ENCODE measurements at places on chromosomes 5 and 9. TPM values are rescaled to one million over a fixed set of nuclear protein-coding genes. Genes with fewer than 3 reads are reported as not detected.

DPM2 gene
- total RNA-seq: 80.4 TPM

SLU7 gene
- 63.5 TPM for total RNA-seq

CTNND2 gene
- total RNA-seq: not detected

TMC1 gene
- not detected for total RNA-seq

DNA sequence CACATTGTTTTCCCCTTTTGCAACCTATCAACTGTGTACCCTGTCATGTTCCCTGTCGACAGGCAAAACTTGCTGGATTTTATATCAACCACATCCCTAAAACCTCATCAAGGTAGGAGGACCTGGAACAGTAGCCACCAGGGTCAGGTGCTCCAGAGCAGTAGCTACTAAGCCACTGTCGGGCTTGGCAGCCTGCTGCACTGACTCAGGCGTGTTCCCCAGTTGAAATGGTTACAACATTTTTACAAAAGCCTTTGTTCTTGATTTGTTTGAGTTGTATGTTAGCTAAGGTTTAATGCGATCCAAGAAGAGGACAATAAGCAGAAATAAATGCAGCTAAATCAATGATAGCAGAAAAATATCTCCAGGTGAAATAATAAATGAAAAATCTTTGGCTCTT lies 407.4 kb upstream of the TLE4 start:
- H3K27ac ChIP-seq: no peak overlapping the region
- peaks cover 4% of the 10 kb centered on the region for H3K27me3 ChIP-seq
- no peaks in the 10 kb centered on the region for H3K4me1 ChIP-seq
- no peak overlapping the region for H3K4me3 ChIP-seq
- no peak for DNase-seq

- no peaks in the 10 kb centered on the region for H3K27me3 ChIP-seq
- H3K4me3 ChIP-seq: no peak overlapping the region
- H3K36me3 ChIP-seq: peaks cover 79% of the 10 kb centered on the region
- H3K4me1 ChIP-seq: peaks cover 67% of the 10 kb centered on the region
- no peak for DNase-seq
- H3K27ac ChIP-seq: peak overlapping the region; percentile 37
These were observed 10.8 kb downstream of the TRMO start for GRCh38 chr9:97911528-97911927.

GRCh38 chr5:132020568-132021339 lies 9.3 kb upstream of the ACSL6 start:
- H3K4me3 ChIP-seq: peak overlapping the region; percentile 56
- H3K27me3 ChIP-seq: peaks cover 43% of the 10 kb centered on the region
- peaks cover 3% of the 10 kb centered on the region for H3K36me3 ChIP-seq
- H3K4me1 ChIP-seq: peaks cover 64% of the 10 kb centered on the region

DNA sequence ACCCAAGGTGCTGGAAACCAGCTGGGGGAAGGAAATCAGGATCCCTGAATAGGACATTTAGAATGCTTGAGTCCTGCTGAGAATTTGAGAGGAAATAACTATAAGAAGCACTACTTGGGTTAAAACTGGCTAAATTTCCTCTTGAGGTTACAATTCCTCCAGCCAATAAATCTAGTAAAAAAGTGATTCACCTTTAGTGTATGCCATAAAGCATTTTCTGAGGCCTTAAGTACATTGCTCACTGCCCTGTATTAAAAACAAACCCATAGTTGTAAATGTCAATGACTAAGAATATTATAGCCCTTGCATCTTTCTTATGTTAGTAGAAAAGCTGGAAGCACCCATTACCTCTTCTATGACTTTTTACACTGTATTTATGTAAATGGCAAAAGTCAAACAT lies 634.7 kb upstream of the ARRDC3 start:
- H3K27ac ChIP-seq: no peak overlapping the region
- H3K4me3 ChIP-seq: no peak overlapping the region
- H3K27me3 ChIP-seq: no peaks in the 10 kb centered on the region
- H3K4me1 ChIP-seq: no peaks in the 10 kb centered on the region

DNA sequence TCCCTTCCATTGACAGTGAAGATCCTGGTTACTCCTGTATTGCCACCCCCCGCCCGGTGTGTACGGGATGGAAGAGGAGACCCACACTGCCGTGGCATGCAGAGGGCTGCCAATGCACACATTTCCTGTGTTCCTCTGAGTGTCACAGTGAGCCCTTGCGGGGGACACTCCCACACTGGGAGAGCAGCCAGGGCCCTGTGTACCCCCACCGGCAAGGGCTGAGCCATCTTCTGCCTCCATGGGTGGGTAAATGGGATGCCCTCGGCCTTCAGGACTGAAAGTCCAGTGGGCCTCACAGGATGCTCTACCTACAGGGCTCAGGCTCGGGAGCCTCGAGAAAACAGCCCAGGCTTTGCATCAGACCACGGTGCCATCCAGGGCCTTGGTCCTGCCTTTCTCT lies 18.1 kb downstream of the IRX1 start:
- no peak overlapping the region for H3K27ac ChIP-seq
- H3K4me3 ChIP-seq: no peak overlapping the region
- H3K36me3 ChIP-seq: no peaks in the 10 kb centered on the region
- DNase-seq: no peak

DNA sequence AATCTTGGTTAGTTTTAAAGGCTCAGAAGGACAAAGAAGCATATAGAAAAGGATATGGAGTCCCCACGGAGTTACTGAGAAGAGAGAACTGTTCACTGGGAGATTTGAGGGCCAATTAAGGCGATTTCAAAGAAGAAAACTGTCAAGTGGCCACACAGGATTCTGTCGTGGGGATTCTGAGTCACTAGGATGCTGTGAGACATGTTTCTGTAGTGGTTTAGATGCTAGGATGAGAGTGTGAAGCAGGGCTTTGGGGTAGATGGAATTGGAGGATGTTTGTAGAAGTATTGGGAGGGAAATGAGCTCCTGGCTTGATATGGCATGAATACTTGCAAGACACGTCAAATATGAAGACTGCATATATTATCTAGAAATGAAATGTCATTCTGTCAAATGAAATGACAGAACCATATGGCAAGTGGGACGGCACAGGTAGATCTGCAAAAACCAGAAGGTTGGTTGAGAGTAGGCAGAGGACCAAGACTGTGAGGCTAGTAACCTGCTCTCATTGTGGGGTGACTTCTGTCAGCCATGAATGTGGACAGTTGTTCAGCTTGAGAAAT lies 136.3 kb upstream of the SPRY4 start:
- no peak for DNase-seq
- H3K27me3 ChIP-seq: peaks cover 2% of the 10 kb centered on the region
- H3K4me1 ChIP-seq: no peaks in the 10 kb centered on the region
- H3K27ac ChIP-seq: no peak overlapping the region
- H3K4me3 ChIP-seq: no peak overlapping the region
- no peaks in the 10 kb centered on the region for H3K36me3 ChIP-seq

DNA sequence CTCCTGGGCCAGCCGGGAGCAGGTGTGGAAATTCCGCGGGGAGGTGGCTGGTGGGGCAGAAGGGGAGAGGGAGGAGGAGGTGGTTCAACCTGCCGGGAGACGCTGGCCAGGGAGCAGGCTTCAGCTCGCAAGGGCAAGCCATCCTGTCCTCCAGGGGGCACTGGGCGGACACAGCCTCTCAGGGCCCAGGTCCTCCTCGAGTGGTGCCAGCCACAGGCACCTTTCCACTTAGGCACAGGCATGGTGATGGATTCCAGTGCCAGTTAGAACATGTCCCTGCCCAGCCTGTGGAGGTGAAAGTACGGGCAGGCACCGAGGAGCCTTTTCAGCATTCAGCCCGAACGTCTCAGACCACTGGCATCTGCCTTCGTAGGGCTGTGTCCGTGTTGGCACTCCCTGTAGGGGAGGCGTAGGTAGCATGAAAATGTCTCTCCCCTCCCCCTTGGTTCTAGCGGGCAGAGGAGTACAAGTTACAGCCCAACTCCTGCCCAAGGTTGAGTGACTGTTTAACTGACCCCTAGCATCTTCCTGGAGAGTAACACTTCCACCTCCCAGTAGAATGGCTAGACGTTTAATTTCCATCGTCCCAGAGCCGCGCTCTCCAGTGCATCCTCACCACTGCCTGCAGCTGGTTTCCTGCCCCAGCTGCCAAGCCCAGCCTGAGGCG lies 48.9 kb downstream of the DAB2IP start:
- peaks cover 63% of the 10 kb centered on the region for H3K27me3 ChIP-seq
- no peak overlapping the region for H3K27ac ChIP-seq
- H3K36me3 ChIP-seq: no peaks in the 10 kb centered on the region
- peaks cover 11% of the 10 kb centered on the region for H3K4me1 ChIP-seq

GRCh38 chr9:93674580-93675335 lies 98.4 kb downstream of the PHF2 start:
- DNase-seq: no peak
- no peak overlapping the region for H3K4me3 ChIP-seq
- H3K27ac ChIP-seq: no peak overlapping the region
- H3K27me3 ChIP-seq: no peaks in the 10 kb centered on the region

DNA sequence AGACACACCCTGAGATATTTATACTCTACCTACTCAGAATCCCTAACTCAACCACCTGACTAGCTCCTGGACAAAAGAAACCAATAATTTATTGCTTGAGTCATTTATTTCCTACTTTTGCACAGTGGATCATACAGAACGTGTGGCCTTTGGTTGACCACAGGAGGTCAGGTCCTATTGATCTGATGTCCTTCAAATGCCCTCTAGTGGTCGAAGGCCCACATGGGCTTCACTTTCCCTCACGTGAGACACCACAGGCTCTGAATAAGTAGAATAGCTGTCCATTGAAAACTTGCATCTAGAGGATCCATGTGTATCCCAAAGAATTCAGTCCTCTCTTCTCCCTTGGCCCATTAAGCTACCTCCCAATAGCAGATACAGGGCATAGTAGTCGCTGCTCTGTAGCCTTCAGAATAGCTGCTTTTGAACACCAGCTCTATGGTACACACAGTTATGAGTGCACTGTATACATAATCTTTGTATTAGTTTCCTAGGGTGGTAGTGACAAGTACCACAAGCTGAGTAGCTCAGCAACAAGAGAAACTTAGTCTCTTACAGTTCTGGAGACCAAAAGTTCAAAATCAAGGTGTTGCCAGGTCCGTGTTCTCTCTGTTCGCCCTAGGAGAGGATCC lies 177.6 kb upstream of the SMARCA2 start:
- no peaks in the 10 kb centered on the region for H3K27me3 ChIP-seq
- H3K27ac ChIP-seq: no peak overlapping the region
- H3K36me3 ChIP-seq: no peaks in the 10 kb centered on the region
- H3K4me3 ChIP-seq: no peak overlapping the region
- DNase-seq: no peak

DNA sequence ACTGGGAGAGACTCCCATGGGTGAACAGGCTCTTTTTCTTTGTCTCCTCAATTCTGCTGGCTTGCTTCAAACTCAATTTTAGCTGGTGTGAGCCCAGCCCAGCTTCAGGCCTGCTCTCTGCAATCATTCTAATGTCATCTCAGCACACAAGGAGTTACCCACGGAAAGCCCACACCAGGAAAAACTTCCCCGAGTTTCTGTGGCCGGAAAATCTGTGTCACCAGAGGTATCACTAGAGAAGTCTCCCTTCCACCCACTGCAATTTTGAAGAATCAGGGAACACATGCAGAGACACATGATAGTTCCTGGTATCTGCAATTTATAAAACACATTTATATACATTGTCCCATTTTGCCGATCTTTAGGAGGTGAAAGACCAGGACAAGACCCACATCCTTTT lies 13.5 kb upstream of the NDFIP1 start:
- peaks cover 48% of the 10 kb centered on the region for H3K4me1 ChIP-seq
- peak overlapping the region; percentile 94 for H3K27ac ChIP-seq
- H3K27me3 ChIP-seq: no peaks in the 10 kb centered on the region
- H3K36me3 ChIP-seq: peaks cover 2% of the 10 kb centered on the region
- peak overlapping the region; percentile 40 for H3K4me3 ChIP-seq

DNA sequence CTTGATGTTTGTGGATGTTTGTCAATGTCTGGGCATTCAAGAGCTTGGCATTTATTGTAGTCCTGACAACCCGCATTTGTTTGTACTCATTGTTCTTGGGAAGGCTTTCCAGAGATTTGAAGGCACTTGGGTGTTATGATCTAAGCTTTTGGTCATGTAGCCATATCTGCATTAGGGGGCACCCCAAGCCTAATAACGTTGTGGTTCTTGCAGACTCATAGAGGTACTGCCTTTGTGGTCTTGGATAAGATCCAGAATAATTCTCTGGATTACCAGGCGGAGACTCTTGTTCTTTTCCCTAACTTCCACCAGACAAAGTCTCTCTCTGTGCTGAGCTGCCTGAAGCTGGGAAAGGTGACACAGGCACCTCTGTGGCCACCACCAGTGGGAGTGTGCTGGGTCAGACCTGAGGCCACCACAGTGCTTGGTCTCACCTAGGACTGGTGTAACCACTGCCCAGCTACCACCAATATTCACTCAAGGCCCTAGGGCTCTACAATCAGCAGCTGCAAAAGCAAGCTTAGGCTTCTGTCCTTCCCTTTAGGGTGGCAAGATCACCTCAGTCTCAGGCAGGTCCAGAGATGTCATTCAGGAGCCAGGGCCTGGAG lies 144.4 kb upstream of the TAS2R1 start:
- H3K4me3 ChIP-seq: no peak overlapping the region
- H3K27ac ChIP-seq: no peak overlapping the region
- no peaks in the 10 kb centered on the region for H3K36me3 ChIP-seq
- no peak for DNase-seq

GRCh38 chr5:90740244-90740799 lies 181.7 kb downstream of the ADGRV1 start:
- H3K4me1 ChIP-seq: no peaks in the 10 kb centered on the region
- no peak overlapping the region for H3K4me3 ChIP-seq
- no peaks in the 10 kb centered on the region for H3K27me3 ChIP-seq
- H3K36me3 ChIP-seq: no peaks in the 10 kb centered on the region

DNA sequence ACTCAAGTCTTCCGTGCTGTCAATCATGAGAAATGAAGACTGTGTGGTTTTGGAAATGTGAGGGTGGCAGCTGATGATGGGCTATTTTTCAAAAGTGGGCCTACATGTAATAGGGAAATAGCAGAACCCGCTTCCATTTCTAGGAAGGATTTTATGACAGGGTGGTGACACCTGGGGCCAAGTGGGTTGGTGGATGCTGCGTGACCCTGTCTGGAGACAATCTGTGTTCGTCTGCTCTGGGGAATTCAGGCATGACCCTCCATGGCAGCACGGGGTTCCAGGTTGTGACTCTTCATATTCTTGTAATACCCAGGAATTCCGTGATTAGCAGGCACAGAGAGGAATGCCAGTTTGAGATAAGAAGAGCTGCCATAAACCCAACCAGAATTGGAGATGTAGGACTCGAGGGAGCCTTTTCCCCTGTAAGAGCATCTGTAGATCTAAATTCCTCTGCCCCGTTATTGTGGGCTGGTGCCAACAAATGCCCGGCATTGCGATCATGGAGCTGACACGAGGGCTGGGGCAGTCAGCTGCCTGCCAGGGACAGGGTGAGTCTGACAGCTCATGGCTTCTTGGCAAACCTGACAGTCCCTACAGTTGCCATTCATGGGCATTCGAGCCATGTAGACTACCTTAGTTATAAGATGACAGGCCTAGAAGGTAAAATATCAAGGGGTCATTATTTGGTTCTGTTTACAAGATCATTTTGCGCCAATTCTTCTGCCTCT lies 279.7 kb downstream of the GADD45G start:
- H3K4me3 ChIP-seq: no peak overlapping the region
- H3K27me3 ChIP-seq: no peaks in the 10 kb centered on the region
- no peaks in the 10 kb centered on the region for H3K4me1 ChIP-seq
- H3K36me3 ChIP-seq: no peaks in the 10 kb centered on the region
- no peak overlapping the region for H3K27ac ChIP-seq

GRCh38 chr5:135606431-135606830 lies 27.6 kb upstream of the CXCL14 start:
- no peaks in the 10 kb centered on the region for H3K36me3 ChIP-seq
- H3K27ac ChIP-seq: no peak overlapping the region
- no peak for DNase-seq
- no peaks in the 10 kb centered on the region for H3K4me1 ChIP-seq

- H3K4me3 ChIP-seq: no peak overlapping the region
- DNase-seq: peak; percentile 66
- H3K36me3 ChIP-seq: peaks cover 30% of the 10 kb centered on the region
These were observed 149.5 kb downstream of the C9orf152 start for GRCh38 chr9:110058304-110058953.

Data from activated CD4-positive, alpha-beta T cell treated with anti-CD3 and anti-CD28 coated beads, Interleukin-2, amount 10 ng/mL, durations not matched to agents 7 days and 5 days (primary cell).